ENCODE measurements at places on chromosomes 11 and 22. TPM values are rescaled to one million over a fixed set of nuclear protein-coding genes. Genes with fewer than 3 reads are reported as not detected.

The BDNF gene
- 2.5 TPM for total RNA-seq

The UPK3A gene
- 12.6 TPM for total RNA-seq

The MMP8 gene
- not detected for total RNA-seq

The KLHL35 gene
- total RNA-seq = 28.4 TPM

The TANGO2 gene
- 34.3 TPM for total RNA-seq

The OR5P2 gene
- not detected for total RNA-seq

The SEPTIN5 gene
- total RNA-seq = 96.2 TPM

The ANO5 gene
- 7.2 TPM for total RNA-seq

The CCDC116 gene
- total RNA-seq = 3.1 TPM

DNA sequence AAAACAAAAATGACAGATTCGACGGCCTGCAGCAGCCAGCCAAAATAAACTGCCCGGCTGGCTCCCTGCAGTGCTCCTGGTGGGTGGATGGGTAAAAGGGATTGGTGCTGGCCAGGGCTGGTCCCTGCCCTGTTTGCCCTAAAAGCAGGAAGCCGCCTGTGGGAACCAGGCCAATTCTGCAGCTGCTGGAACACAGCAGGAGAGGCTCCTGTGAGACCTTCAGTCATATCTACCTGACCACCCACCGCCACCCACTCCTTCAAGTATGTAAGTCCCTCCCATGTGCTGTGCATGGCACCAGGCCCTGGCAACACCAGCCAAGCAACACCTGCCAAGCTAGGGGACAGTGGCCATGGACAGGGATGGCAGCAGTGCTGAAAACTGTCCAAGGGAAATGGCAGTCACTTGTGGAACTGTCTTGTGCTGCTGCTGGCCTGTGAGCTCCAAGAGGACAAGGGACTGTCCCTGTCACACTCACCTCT, 48.7 kb upstream of the ARFGAP3 start:
- DNase-seq = peak; percentile 51

DNA sequence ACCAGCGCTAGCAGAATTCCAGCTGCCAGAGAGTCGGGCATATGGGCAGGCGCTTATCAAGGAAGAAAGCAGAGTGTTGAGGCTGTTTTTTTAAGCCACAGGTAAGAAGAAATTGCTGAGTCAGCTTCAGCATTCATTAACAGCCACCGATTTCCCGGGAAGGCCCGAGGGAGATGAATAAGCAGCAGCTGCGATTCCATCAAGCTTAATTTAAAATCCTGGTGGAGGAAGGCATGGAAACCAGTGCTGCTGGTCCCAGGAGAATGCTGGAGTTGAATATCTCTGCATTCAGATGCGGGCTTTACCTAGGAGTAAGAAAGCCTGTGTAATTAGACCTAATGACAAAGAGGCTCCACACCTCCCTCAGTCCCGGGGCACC, 168.8 kb downstream of the BRD1 start:
- no peak for DNase-seq

DNA sequence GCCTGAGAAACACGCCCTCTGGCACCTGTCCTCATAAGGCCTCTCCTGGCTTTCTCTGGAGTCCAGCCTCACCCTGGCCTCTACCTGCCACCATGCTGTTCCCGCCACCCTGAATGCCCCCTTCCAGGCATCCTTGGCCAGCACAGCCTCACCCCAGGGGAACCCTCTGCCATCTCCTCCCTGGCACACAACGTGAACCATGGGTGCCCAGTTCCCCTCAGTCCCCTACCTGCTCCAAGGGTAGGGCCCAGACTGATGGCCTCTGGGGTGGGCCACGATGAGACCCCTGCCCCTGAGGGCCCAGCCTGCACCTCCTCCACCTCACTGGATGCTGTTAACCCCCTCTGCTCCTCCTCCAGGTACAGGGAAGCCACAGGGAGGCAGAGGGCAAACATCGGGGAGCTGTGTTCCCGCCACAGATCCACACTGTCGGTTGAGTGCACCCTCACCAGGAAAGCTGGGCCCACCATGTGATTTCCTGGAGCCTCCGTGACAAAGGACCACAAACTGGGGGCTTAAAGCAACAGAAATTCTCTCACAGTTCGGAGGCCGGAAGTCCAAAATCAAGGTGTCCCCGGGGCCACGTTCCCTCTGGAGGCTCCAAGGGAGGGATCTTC, 169.6 kb downstream of the BRD1 start:
- DNase-seq = no peak

DNA sequence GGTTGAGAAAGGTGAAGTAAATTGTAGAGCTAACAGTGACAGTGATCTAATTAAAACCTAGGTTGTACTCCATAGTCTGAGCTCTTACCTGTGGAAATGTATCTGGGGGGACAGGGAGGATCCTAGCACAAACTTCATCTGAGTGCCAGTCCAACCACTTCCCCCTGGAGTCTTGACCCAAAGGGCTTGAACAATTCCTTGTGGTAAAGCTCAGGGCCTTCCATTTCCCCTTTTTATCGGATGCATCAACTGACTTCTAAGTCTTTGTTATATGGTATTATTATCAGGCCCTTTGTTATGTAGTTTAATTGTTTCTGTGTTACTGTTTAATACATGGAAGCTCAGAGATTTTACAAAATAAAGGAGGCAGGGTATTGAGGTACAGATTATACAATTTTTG, 140.2 kb upstream of the SESN3 start:
- DNase-seq = no peak

- no peak for DNase-seq
These were observed 367.1 kb upstream of the PDGFD start for GRCh38 chr11:104531075-104531474.

- no peak for DNase-seq
These were observed 87.2 kb downstream of the RELT start for GRCh38 chr11:73463359-73463758.

DNA sequence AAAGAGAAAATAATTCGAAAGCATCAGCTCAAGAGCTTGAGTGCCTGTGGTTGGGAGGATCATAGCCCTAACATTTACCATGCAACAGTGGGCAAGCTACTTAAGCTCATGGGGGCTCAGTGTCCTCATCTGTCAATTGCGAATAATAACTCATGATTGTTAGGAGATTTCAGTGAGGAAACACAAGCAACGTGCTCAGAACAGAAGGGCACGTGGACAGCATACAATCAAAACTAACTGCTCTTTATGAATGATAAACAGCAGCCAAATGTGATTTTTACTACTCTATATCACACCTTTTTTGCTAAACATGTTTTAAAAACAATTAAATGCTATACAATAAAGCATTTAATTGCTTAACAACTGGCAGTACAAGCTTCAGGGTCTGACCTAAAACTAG, 310.1 kb upstream of the NARS2 start:
- no peak for DNase-seq

DNA sequence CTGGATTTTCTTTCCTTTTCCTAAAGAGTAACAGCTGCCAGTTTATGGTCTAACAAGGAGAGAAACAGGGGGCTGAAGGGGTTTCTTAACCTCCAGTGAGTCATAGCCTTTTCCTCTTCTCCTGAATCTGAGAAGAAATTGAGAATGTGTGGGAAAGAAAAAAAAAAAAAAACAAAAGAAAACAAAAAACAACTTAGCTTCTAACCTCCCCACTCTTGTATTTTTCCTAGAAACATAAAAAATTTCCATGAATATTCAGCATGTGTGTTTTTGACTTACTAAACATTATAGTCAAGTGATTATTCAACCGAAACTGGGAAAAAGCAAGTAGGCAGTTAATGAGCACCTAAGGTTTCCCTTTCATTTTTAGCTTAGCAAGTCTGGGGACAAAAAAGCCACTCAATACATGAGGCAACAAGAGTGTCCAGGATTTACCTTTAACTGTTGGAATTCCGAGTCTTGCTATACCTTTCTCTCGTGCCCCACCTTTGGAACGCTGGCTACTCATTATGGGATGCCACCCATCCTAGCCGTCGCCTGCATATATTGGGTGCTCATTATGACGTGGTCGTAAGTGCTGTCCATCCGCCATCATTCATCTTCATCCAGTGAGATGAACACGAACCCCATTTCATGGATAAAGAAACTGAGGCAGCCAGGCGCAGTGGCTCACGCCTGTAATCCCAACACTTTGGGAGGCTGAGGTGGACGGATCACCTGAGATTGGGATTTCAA, 2.4 kb downstream of the ASPHD2 start:
- no peak for DNase-seq

- DNase-seq = no peak
These were observed 68.3 kb upstream of the SLN start for GRCh38 chr11:107780136-107780535.

DNA sequence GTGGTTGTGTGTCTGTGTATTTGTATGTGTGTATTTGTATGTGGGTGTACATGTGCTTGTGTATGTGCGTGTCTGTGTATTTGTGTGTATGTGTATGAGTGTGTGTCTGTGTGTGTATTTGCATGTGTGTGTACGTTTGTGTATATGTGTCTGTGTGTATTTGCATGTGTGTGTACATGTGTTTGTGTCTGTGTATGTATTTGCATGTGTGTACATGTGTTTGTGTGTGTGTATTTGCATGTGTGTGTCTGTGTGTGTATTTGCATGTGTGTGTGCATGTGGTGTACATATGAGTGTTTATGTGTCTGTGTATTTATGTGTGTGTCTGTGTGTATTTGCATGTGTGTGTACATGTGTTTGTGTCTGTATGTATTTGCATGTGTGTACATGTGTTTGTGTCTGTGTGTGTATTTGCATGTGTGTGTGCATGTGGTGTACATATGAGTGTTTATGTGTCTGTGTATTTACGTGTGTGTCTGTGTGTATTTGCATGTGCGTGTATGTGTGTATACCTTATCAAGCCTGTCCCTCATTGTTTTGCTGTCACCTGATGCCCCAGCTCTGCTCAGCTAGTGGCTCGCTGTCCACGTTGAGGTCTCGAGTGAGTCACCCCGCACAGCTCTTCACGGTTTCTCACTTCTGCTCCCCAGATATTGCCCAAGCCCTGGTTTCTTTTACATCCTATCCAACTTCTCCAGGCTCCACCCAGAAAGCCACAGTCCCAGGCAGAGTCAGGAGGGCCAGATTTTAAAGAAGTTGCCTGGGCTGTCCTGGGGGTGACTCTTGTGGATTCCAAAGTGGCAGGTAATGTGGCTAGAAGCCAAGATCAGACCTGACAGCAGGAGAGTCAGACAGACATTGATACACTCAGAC, 15.2 kb downstream of the MB start:
- no peak for DNase-seq

DNA sequence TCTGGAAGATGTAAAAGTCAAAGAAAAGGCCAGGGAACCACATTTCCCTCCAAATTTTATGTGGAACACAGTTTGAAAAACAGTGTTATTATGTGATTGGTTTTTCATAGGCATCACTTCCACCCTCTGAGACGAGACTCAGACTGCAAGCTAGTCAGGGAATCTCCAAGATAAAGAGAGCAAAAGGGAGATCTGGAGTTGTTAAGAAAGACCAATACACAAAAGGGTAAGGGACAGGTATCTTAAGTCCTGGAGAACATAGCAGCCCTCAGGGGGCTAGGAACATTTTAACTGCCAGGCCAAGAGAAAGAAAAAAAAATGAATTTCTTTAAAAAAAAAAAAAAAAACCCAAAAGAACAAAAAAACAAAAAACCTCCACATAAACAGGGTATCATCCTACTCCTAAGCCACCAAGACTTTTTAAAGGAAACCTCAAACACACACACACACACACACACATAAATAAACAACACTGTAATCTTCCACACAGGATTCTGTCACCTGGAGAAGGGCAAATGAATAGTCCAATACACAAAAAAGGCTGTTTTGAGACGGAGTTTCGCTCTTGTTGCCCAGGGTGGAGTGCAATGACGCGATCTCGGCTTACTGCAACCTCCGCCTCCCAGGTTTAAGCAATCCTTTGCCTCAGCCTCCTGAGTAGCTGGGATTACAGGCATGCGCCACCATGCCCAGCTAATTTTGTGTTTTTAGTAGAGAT, 44.5 kb downstream of the CELF1 start:
- no peak for DNase-seq

DNA sequence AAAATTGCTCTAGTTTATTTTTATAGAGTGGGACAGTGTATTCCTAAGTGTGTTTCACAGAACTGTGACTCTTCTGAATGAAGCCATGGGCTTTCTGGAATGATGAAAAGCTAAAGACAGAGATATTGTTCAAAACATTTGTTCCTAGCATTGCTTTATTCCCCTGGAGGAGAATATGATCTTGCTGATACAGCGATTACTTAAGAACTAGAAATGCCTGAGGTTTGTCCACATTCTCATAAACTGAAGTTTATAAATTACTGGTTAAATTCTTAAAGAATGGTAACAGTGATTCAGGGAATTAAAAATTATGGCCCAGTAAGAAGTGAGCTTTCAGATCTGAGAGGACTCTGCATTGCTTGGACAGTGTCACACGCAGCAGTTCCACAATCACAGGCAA, 690.3 kb downstream of the FAM181B start:
- no peak for DNase-seq

- DNase-seq = peak; percentile 57
These were observed 525 bp downstream of the BIK start for GRCh38 chr22:43110927-43111623.

DNA sequence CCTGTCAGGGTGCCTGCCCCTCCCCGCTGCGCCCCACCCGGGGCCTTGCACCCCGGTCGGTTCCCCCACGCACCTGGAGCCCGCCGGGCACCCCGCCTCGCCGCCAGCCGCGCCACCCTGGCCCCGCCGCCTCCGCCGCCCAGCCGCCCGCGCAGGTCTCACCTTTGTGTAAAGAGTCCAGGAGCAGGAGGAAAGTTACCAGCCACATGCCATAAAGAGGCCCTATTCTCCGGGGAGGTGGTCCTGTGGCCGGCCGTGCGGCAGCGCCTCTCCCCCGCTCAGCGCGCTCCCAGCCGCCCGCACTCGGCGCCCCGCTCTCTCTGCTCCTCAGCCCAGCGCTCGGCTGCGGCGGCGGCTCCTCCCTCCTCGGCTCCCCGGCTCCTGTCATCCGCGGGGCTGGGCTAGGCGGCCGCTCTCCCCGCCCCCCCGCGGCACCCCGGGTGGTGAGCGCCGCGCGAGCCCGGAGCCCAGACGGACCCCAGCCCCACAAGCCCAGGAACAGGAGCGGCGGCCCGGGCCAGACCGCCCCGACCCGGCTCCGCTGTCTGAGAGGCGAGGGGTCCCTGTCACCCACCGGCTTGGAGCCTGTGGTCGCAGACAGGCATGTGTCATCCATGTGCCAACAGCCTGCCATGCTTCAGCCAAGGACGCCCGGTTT, at the start of gene DSCAML1:
TSS of gene DSCAML1 (minus strand) at position 345 of the 658 bp plus-strand sequence. CDS start at position 208, 137 bp downstream.
- no peak for DNase-seq

DNA sequence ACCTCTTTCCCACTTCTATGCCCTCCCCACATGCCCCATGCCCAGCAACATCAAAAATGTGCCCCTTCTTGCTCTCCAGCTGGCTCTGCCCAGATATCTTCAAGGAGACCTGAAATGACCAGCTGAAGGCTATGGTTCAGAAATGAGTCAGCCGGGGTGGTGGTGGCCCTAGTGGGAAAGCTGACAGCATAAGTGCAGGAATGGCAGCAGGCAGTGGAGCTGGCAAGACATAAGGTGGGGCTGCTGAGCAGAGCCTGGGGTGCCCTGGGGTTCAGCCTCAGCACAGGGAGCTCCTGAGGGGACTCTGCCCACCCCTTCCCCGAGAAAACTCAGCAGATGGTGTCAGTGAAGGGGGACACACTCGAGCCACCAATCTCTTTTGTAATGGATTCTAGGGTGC, 593.4 kb downstream of the BUD13 start:
- no peak for DNase-seq

GRCh38 chr22:19419464-19420178, 11.9 kb downstream of the HIRA start:
- no peak for DNase-seq

GRCh38 chr11:62613291-62613778, 278 bp downstream of the ROM1 start:
- no peak for DNase-seq

- peak; percentile 54 for DNase-seq
These were observed 32.5 kb upstream of the APLNR start for GRCh38 chr11:57269571-57270021.
